ENCODE measurements at places on chromosomes 13 and 19.
A peak's percentile ranks its signal among the peaks of the same experiment; 100 is the strongest.

DNA sequence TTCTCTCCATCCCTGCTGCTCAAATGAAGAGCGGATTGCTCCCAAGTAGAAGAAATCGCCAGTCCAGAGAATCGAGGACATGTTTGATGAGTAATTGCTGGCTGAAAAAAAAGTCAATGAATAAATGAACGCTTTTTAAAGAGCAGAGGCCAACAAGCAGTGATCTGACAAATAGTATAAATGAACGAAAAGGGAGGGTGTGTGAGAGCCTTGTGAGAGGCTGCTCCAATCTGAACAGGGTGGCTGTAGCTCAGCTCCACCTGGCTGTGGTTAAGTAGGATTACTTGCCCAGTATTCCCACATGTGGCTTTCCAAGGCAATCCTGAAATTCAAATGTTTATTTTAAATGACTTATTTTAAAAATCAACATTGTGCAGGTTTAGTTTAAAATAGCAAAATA, 117.1 kb downstream of the TSHZ3 start:
- DNase-seq: no peak

- no peak for DNase-seq
These were observed 520.7 kb upstream of the NBEA start for GRCh38 chr13:34421347-34421719.

DNA sequence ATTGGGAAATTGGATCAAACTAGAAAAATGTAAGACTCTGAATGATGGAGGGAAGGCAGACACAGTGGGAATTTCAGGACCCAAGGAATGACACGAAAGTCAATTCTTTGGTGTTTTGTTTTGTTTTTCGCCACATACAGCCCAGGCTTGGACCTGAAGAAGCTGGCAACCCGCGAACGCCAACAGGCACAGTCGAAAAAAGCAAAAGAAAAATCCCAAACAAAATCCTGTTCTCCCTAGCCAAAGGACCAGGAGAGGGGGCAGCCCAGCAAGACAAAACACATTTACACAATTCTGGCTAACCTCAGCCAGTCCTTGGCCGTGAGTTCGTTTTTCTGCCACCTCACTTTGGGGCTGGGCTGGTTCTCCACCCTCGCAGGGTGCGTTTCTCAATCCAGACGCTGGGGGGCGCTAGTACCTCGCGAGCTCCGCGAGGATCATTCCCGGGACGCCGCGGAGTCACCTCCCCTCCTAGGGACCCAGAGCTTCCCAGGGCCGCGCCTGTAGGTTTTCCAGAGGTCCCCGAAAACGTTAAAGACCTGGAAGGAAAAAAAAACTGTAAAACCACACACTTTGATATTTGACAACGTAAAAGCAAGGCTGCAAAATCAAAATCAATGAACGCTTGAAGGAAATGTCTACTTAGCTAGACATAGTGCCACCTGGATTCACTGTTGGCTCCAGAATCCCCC, 34.9 kb upstream of the TPM4 start:
- peak; percentile 55 for DNase-seq

DNA sequence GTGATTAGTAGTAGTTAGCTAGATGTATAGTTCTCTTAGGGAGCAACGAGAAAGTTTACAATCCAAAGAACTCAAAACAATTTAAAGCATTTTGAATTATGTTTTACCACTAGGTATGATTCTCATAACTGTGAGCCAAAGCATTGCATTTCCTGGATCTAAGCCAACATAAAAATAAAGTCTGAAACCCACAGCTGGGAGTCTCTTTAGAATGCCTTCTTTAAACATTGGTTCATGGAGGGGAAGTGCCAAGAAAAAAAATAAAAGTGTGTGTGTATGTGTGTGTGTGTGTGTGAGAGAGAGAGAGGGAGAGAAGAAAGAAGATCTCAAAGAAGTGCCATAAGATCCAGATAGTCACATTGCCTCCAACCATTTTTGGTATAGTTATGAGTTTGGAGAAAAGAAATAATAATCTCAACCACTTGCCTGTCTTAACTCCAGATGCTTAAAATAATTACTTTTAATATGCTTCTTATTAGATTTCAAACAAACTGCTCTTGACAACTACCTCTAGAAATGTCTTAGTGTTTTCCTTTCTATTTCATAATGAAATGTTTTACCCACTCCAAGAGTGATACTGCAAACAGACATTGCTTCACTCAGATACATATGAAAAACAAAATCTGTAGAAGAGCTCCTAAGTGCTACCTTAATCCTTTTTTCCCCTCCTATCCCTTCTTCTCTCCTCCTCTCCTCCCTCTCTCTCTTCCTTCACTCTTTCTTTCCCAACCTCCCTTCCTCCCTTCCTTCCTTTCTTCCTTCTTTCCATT, 554.1 kb downstream of the KCTD12 start:
- no peak for DNase-seq

DNA sequence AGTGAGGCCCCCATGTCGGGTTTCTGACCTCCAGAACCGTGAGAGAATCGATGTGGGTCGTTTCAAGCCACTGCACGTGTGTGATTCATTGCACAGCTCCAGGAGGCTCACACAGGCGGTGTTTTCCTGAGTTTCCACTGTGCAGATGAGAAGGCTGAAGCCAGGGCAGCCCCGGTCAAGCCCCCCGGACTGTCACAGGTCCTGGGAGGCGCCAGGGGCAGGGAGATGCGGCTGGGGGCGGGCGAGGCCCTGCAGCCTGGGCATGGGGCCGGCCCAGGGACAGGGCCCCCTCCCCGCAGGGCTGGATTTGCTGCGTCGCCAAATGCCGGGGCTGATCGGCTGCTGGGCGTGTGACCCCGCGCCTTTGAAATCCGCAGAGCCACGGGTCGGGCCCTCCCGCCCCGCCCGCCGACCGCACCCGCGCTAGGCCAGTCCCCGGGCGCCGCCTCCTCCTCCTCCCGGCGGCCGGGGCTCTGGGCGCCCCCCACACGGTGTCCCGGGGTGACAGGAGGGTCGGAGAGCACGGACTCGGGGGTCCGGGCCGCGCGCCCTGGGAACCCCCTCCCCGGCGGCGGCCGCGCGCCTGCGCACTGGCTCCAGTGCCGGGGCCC, 9.9 kb upstream of the MKNK2 start:
- DNase-seq: peak; percentile 55
